ENCODE measurements at places on chromosomes 1 and 21.

GRCh38 chr1:36743286-36744005, 260.7 kb upstream of the CSF3R start:
- no peak for DNase-seq

- DNase-seq, result no peak
Measured at GRCh38 chr1:204921855-204922516, 51.3 kb downstream of the NFASC start.

DNA sequence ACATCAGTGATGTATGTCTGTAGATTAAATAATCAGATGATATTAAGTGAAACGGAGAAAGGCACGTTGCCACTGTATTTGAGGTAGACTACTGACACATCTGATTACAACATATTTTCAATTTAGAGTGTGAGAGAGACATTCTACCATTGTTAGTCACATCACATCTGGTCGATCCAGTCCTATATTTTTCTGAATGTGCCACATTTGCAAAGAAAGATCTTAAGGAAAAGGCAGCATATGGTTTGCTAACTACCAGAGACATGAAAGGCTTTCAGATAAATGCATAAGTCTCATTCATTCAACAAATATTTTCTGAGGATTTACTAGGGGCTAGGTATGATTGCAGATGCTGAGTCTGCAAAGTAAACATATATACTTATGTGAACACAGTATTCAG, 114.3 kb upstream of the RUNX1 start:
- DNase-seq, result no peak

DNA sequence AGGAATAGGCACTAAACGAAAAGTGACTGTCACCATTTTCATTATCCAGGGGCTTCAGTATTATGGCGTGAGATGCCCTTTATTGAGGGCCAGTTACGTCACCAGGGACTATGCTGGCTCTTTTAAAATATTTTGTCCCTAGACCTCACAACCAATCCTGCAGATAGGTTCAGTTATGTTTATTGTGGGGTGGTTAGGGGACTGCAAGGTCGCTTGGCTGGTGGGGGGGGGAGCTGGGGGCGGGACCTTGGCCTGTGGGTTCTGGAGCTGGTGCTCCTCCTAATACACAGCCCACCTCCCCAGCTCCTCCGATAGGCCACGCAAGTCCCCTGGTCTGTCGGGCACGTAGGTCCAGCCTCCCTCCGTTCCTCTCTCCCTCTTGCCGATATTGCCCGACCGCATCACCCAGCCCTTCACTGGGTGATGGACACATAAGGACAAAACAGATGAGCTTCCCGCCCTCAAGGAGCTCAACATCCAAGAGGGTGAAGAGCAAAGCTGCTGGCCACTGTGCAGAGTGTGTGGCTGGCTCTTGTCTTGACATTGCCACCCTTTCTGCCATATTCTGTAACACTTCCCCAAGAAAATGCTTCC, 271.8 kb downstream of the MATN1 start:
- no peak for DNase-seq

DNA sequence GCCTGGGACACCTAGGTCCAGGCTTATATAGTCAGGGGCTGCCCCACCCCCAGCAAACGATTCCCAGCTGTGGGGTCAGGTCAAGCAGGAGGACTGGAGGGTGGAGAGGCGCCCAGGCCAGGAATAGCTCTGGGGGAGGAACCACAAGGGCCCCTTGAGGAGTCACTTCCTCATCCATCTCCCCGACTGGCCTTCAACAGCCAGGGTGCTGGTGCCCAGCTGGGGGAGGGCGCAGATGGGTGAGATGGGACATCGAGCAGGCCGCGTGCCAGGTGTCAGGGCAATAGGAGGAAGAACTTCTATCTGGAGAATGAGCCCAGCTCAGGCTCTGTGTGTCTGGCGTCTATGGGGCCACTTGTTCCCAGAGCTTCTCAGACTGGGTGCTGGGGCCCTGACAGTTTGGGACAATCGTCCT, 208 bp upstream of the MYBPH start:
- no peak for DNase-seq

DNA sequence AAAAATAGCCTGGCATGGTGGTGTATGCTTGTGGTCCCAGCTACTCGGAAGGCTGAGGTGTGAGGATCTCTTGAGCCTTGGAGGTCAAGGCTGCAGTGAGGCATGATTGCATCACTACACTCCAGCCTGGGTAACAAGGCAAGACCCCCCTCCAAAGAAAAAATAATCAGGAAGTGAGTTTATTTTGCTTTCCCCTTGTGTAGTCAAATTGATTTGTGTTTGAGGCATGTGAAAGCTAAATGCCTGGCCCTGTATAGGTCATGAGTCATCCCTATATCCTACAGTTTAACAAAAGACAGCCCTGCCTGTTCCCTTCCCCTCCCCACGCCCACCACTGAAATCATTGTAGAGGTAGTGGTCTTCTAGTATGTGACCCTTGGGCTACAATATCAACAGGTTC, 241.4 kb upstream of the JUN start:
- no peak for DNase-seq

- no peak for DNase-seq
Measured at GRCh38 chr1:7285856-7286454, 485.1 kb upstream of the VAMP3 start.

DNA sequence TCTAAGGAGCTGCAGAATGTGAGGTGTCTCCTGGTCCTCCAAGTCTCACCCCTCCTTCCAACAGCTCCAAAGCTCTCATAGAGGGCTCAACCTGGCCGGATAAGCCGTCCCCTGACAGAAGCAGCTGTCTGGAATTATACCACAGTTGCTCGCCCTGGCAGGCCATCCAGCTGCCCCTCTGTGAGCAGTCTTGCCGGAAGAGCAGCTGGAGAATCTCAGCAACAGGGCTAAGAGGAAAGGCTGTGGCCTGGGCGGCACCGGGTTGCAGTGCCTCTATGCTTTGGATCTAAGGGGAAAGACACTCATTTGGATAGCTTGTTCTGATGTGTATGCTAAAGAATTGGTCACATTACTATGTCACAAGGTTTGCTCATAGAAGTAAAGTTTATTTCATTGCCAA, 12.4 kb downstream of the TMCC2 start:
- DNase-seq, result no peak

DNA sequence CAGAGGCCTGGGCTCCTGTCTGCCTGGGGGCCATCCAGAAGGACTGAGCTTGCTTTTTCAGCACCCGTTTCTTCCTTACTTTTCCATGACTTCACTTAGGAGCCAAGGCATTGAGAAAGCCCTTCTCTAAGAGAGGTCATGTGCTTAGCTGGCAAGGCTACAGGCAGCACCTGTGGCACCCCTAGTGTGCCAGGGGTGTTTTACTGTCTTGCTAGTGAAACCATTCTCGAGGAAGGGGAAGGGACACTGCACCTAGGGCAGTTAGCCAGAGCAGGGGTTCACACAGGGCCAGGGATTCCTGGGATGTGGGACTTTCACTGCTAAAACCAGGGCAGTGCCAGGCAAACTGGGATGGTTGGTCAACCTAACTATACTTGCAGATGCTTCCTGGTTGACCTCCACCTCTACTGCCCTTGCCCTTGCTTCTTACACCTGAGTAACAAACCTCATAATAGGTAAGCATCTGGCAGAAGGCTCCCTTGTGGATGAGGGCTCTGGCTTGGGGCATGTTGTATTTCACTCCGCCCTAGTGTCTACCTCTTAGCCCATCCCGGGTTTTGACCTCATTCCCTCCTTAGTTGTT, 69.2 kb downstream of the NOS1AP start:
- no peak for DNase-seq

GRCh38 chr1:43383449-43383848, 6.2 kb downstream of the MED8 start:
- no peak for DNase-seq

DNA sequence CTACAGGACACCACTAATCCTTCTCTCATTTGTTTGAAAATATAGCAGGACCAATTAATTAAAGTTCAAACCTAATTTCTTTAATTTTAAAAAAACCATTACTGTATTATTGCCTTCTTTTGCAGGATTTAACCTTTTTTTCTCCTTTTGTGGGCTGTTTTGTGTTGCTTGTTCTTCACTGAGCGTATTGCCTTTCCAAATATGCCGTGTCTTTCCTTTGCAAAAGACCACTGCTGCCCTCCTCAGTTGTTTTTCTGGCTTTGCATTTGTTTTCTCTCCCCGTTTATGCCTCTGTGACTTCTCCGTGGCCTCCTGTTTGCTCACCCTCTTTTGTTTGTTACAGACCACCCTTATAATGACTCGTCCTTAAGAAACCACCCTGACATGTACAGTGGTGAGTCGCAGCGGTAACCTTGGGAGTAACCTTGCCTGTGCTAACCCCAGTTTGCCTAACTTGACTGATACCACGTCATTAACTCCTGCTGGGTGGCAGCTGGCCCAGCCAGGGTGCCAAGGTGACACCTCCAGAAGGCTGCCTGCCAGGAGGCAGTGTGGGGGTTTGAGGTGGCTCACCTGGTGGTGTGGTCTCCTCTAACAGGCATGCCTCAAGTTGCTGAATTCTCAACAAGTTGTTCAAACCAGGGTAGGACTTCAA, 81.1 kb upstream of the CNTN2 start:
- no peak for DNase-seq

DNA sequence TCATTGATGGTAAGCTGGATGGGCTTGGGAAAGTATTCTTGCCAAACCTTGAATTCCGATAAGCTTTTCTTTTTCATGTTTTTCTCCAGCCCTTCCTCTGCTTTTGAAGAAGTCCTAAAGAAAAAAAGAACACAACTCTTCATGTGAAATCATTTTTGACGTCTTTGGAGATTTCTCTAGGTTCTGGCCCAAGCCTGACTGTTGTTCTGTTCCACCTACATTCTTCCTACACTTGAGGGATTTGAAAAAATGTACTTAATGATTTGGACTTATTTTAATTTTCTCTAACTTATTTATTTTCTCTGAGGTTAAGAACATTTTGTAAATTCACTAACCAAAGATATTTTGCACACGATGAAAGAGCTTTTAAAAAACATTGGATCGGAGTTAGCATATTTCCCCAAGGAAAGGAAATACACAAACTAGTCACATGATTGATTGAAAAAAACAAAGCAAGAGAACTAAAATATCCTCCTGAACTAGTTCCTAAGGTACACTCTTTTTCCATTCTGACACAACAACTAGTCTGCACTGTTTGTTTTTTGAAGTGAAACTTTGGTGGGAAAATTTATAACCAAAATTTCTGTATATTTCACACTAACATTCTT, 82.3 kb downstream of the LTN1 start:
- no peak for DNase-seq

- DNase-seq, result peak; percentile 31
Measured at GRCh38 chr1:62746086-62746808, 37.7 kb upstream of the ATG4C start.

- no peak for DNase-seq
Measured at GRCh38 chr1:72207059-72207458, 75.3 kb downstream of the NEGR1 start.

- no peak for DNase-seq
Measured at GRCh38 chr1:222068937-222069336, 327.0 kb upstream of the DUSP10 start.

DNA sequence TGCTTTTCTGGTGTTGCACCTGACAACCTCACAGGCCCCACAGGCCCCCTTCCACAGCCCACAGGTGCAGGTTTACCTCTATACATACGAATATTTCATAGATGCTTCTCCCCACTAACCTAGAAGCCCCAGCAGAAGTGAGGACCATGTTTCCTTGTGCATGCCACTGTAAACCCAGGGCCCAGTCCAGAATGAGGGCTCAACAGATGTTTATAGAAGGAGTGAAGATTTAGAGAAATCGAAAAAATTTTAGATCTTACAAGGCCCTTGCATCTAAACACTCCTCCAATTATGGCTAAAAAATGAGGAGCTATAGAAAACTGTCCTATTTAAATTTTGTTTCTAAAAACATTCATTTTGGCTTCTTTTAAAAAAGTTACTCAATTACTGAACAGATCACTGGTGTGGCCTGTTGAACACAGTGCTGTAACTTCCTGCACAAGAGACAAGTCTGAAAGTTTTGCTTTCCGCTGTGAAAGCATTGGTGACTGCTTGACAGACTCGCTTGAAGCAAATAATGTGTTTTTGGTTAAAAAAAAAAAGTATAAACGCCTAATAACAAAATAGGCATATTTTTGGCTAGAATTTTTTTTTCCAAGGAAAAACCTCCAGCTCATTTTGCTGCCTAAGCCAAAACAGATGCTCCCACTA, 1.2 kb downstream of the ABCB10 start:
- DNase-seq, result no peak

- DNase-seq, result no peak
Measured at GRCh38 chr1:232183266-232183800, 446.6 kb downstream of the SIPA1L2 start.

DNA sequence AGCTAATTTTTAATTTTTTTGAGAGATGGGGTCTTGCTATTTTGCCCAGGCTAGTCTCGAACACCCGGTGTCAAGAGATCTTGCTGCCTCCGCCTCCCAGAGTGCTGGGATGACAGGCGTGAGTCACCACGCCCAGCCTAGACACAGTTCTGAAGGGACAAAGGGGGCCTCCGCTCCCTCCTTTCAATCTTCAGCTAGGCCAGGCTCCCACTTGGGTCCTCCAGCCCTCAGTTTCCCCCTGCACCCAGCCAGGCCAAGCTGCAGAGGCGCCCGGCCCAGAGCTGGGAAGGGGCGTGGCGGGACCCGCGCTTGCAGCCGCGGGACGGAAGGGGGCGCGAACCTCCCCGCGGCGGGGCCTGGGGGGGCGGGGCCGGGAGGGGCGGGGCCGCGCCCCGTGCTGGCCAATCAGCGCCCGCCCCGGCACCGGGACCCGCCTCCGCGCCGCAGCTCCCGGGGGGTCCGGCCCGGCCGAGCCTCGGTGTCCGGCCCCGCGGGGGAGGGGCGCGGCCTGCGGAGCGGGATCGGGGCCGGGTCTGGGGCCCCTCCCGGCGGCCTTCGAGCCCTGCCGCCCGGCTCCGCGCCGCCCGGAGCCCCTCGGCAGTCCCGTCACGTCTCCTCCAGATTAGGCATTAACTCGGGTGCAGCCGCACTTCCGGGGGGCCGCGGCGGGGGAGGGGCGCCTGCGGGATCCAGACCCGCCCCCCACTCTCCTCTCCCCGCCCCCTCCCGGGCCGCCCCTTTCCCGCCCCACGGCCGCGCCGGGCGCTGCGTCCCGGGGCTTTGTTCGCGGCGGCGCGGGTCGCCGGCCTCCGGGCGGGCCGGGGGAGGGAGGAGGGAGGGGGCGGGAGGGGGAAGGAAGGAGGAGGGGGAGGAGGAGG, 559 bp upstream of the AGRN start:
- peak; percentile 61 for DNase-seq

- DNase-seq, result no peak
Measured at GRCh38 chr1:174134003-174134659, 25.2 kb upstream of the RABGAP1L start.

GRCh38 chr1:207804721-207805468, 53.0 kb downstream of the CD46 start:
- DNase-seq, result no peak

Measured in HCT116 (cell line).